Frontal cortex (tissue), 4 donors: ENCODE measurements at places on chromosomes 1 and 21. TPM values are rescaled to one million over a fixed set of nuclear protein-coding genes. Genes with fewer than 3 reads are reported as not detected.

DNA sequence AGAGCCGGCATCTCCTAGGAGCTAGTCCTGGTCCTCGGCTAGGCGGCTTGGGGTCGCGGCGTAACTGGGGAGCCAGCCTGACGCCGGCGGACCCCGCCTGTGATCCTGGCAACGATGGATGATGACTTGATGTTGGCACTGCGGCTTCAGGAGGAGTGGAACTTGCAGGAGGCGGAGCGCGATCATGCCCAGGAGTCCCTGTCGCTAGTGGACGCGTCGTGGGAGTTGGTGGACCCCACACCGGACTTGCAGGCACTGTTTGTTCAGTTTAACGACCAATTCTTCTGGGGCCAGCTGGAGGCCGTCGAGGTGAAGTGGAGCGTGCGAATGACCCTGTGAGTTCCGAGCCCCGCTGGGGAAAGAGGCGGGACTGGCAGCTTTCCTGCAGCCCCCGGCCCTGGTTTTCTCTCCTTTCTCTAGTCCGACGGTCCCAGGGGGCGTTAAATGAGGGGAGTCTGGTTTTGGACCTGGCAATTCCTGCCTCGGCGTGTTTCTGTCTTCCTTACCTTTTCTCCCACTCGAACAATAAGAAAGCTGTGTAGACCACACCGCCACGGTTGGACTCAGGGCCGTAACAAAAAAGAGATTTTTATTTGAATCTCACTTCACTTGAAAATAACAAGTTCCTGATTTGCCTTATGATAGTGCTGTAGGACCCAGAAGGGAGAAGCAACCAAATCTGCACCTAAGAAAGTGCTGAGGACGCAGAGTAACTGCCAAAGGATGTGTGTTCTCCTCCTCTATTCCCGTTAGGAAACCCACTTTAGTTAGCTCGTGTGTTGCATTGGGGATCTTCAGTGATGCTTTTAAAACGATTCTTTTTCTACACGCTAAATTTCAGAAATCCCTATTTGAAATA lies at the start of gene SPRTN:
TSS of gene SPRTN (plus strand) at position 24 of the 859 bp plus-strand sequence. CDS start at position 115, 91 bp downstream.
- DNase-seq = no peak

DNA sequence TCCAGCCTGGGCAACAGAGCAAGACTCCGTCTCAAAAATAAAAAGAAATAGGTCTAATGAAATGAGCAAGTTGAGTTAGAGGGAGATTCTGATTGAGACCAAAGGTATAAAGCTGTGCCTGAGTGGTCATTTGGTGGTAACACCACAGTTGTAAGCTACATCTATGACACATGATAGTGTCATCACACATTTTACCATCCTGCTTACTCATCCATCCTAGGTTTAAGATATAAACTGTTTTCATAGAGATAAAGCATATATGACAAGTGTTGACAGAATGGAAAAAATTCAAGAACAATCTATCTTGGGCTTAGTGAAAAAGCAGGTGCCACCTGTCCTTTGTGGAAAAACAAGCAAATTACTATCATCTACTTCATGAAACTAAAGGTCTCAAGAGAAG lies 7.1 kb upstream of the CFAP141 start:
- DNase-seq = no peak

- DNase-seq = no peak
Measured at GRCh38 chr21:23858878-23859277, 1748.4 kb downstream of the MRPL39 start.

- DNase-seq = no peak
Measured at GRCh38 chr1:114033216-114033706, 54.0 kb downstream of the OLFML3 start.

GRCh38 chr1:27727126-27727525 lies 1.4 kb downstream of the FAM76A start:
- DNase-seq = no peak

Gene PATJ
- 24.1 TPM for total RNA-seq
